ENCODE measurements at places on chromosomes 5 and 9.

DNA sequence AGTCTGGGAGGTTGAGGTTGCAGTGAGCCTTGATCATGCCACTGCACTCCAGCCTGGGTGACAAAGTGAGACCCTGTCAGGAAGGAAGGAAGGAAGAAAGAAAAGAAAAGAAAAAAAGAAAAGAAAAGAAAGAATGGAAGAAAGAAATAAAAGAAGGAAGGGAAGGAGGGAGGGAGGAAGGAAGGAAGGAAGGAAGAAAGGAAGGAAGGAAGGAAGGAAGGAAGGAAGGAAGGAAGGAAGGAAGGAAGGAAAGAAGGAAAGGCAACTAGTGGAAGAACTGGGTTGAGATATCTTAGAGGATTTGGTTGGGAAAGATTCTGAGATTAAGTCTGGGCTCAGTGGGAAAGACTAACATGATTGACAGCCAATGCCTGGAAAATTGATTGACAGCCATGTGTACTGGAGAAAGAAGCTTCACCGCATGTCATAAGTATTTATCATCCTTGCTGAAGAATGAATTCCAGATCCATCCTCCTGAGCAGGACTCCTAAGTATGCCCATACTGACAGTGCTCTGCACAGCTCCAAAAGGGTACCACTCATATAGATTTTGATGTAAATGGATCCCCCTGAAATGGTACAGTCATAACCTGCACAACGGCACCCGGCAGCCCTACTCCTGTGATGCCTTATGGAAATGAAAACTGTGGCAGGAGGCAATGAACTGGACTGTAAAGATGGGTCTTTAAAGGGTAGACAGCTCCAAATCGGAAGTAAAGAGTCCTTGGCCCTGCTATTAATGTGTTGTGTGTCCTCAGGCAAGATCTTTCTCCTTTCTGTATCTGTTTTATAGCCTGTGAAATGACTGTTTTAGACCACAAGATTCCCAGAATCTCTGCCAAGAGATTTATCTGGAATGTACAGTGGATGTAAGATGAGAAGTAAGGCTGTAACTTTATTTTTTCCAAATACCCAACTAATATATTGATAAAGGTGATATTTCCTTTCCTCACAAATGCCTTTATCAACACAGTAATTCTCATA, 16.9 kb upstream of the ADRA1B start:
- DNase-seq: no peak

DNA sequence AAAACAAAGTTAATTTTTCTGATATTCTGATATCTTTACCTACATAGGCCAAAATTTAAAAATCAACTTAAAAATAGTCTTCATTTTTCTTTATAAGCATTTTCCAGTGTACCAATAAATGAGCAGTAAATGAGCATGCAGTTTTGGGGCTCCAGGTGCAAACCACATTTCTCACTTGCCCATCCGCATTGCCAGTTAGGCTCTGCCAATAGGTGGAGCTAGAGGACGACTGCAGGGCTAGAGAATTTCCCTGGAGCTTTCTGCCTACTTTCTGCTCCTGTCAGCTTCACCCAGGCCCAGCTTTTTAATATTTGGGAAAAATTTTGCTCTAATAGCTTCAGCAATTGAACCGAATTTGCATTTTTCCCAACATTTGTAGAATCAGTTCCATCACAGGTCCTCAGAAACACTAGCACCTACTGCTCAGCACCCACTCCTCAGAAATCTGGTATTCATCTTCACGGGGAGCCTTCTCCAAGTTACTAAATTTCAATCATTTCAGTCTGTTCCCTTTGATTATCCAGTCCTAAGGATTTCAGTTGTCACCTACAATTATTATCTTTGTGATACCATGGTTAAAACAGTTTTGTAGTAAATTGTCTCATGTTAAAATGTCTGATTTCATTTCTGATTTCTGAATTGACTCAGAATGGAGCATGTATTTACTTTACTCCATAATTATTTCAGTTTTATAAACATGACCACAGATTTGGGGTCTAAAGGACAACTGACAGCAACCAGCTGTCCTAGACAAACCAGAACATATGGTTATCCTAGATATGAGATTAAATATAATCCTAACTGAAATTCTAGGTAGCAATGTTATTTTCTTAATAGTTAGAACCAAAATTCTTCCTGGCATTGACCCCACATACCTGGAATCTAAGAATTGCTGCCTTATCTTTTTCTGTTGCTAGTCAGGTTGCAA, 104.6 kb upstream of the FAM174A start:
- no peak for DNase-seq

DNA sequence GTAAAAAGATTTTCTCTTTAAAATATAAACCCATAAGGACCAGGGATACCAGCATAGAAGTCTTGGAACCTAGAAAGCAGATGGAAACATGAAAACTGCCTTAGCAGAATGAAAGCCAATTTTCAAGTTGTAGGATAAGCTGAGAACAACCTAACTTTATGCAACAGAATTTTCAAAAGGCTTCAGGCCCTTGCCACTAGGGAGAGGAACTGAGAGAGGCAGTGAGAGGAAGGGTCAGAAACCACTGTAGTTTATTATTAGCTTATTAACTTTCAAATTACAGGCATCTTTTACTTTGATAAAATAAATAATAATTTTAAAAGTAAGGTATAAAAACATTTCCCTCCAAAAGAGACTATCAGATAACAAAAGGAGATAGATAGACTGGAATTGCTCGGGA, 33.4 kb downstream of the FAM81B start:
- DNase-seq: no peak

- peak; percentile 64 for DNase-seq
Measured at GRCh38 chr9:132214027-132214622, 52.3 kb downstream of the NTNG2 start.

- DNase-seq: no peak
Measured at GRCh38 chr5:60701321-60701968, 1.5 kb upstream of the DEPDC1B start.

DNA sequence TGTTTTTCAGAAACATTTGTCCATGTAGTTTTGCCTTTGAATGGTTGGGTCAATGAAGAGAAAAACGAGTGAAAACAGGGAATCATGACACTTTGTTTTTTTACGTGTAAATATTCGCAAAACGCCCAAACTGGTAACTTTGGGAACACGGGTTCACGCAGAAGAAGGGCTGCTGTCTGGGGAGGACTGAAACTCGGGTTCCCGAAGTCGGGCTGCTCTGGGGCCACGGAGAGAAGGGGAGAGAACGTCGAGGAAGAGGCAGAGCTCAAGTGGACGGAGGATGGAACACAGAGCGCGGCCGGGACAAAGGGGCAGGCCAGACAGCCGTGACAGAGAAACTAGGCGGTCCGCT, 478 bp upstream of the SETD9 start:
- peak; percentile 78 for DNase-seq

- no peak for DNase-seq
Measured at GRCh38 chr5:138504799-138505198, 38.2 kb downstream of the ETF1 start.

GRCh38 chr9:15249042-15249818, 57.8 kb downstream of the TTC39B start:
- DNase-seq: no peak

GRCh38 chr9:107749787-107750444, 260.3 kb upstream of the KLF4 start:
- peak; percentile 21 for DNase-seq

DNA sequence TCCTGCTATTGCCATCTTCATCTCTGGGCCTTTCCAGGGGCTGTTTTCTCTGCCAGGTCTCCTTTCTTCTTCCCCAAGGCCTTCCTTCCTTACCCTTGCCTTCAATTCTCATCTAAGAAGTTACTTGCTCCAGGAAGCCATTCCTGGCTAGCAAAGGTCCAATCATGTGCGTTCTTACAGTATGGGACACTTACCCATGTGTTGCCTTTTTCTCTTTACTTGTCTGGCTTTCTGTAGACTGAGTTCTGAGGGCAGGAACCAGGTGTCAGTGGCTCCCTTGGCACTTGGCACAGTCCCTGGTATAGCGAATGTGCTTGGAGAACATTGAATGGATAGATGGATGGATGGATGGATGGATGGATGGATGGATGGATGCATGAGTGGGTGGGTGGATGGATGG, 10.2 kb downstream of the FOXI1 start:
- DNase-seq: no peak

DNA sequence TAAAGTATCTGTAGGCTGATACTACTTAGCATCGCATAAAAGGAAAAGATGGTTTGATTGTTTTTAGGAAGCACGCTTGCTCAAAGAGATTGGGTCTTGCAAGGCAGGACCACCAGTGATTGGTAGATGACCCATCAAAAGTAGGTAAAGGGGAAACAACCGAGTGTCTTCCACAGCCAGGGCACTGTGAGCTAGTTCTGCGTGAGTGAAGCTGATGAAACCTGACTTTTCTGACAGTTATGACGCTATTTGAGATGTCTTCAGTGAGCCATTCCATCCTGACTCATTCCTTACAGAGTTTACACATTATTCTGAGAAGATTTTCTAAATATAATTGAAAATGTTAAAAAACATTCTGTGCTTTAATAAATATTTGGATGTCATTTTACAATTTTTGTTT, 49.7 kb downstream of the BASP1 start:
- no peak for DNase-seq

DNA sequence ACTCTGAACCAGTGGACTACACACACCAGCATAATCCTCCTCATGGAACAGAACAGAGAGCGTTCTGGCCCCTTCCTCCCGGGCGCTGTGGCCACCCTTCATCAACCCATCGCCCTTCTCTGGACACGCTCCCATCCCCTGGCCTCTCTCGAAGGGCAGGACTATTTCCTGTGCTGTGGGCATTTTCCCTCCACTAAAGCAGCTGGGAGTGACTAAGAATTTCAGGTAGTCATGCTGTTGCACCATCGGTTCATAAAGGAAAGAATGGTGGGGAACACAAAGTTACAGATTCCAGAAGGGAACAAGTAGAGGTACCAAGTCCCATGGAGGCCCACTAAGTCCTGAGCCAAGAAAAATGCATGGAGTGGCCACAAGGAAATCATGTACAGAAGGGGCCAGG, 68.6 kb downstream of the EPB41L4B start:
- DNase-seq: no peak

GRCh38 chr9:115117999-115118878, at the start of gene TNC:
TNC (minus strand) TSS chr9:115118157; CDS start chr9:115091018, 27,139 bp downstream.
- peak; percentile 14 for DNase-seq

GRCh38 chr9:134696433-134696832, 54.8 kb downstream of the COL5A1 start:
- no peak for DNase-seq

DNA sequence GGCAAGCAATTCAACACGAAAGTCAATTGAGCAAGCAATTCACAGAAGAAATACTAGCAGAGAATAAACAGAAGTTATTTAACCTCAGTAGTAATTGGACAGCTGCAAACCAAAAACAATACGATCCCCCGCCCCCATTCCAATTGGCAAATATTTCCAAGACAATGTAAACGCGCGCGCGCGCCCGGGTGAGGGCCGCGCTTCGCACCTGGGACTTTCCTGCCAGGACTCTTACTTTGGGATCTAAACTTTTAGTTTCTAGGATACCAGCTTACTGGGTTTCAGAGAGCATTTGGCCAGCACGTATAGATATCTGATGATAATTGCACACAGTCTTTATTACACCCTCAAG, 8.6 kb downstream of the RUFY1 start:
- DNase-seq: peak; percentile 53

DNA sequence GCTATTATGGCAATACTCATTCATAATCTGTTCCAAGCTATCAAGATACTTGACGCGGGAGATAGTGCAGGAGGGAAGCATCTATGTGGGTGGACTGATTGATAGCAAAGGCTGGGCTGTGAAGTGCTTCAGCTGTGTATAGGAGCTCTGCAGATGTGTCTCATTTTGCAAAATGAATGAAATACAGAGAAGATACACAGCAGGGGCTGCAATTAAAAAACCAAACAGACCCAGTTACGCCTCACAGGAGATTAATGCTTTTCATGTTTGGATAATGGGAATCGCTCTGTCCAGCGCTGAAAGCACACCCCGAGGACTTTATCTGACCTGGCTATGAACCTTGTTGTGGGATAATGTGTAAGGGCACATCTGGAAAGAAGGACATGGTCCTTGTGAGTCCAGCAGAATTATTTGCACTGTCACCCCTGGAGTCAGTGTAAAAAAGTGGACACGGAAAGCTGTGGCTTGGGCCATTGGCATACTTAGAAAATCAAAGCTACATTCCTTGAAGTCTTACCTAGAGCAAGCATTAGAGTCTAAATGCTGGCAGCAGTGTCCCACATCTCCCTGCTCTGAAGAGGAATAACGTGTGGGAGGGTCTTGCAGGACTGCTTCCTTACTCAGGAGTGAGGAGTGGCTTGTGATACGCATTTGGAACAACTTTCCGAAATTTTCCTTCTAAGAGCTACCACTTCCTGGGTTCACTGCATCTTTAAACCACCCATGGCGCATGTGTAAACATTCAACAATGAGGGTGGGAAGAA, 2.6 kb downstream of the SH3RF2 start:
- DNase-seq: no peak

DNA sequence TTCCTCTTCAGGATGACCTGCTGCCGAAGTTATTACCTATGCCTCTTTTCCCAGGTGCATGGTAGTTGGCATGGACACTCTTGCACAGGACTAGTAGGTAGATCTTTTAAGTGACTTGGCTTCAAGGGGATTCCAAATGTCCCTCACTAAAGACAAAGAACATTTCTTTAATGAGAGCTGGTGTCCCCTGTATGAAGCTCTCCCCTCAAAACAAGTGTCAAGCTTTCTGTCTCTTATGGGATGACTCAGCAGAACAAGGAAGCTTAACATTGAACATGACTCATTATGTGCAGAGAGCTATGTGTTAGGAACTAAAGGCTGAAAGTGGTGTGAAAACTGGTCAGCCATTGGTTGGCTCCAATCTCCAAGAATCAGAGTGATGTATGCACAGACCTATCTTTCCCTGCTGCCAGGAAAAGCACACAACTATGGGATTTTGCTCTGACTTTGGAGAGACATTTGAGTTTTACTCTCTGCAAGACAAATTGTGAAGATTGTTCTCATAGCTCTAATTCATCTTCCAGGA, 120.5 kb downstream of the PRDM6 start:
- no peak for DNase-seq

DNA sequence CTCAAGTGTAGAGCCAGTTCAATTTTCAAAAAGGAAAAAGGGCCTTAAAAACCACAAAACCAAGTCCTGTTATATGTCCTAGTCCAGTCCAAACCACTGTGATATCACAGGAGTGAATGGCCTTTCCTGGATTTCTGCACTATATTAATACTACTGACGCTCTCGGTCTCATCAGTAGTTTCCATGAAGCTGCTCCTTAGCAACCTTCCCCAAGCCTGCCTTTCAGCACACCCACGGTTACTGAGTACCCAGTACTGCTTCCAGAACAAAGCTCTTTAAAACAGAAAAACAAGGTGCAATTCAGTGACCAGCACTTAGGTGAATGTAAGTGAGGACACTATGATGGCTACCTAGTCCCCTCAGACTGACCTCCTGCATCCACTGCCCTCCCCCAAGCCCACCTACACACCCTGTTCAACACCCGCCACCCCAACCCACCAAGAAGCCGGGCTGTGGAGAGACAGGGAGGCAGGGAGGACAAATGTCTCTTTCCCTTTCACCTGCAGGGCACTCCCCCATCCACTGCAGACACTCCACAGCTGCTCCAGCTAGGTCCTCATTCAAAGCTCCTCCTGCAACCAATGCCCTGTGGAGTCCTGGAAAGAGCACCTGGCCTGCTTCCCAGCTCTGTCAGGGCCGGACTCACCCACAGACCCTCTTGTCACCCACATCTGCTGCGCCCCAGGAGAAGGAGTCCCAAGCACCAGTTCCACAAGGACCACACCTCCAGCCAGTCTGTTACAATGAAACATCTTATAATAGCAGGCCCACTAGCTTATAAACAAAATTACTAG, 25.9 kb downstream of the PSMB7 start:
- DNase-seq: peak; percentile 73

- DNase-seq: no peak
Measured at GRCh38 chr9:1876891-1877496, 138.2 kb upstream of the SMARCA2 start.

- no peak for DNase-seq
Measured at GRCh38 chr9:7467186-7467585, 332.4 kb downstream of the DMAC1 start.

Measured in NCI-H510A treated with DMSO at 0.1 percent for 48 hours (cell line).